Tibial nerve (tissue), 4 donors: ENCODE measurements at places on chromosomes 2 and 18. TPM values are rescaled to one million over a fixed set of nuclear protein-coding genes. Genes with fewer than 3 reads are reported as not detected.
A peak's percentile ranks its signal among the peaks of the same experiment; 100 is the strongest.

GRCh38 chr2:1830936-1831619 is 86.8 kb upstream of the PXDN start:
- H3K36me3 ChIP-seq = no peaks in the 10 kb centered on the region
- no peak overlapping the region for H3K27ac ChIP-seq
- DNase-seq = no peak
- H3K27me3 ChIP-seq = no peaks in the 10 kb centered on the region
- no peak overlapping the region for H3K4me3 ChIP-seq

- peaks cover 95% of the 10 kb centered on the region for H3K27me3 ChIP-seq
- no peaks in the 10 kb centered on the region for H3K4me1 ChIP-seq
- no peak overlapping the region for H3K27ac ChIP-seq
- no peak for DNase-seq
- H3K4me3 ChIP-seq = no peak overlapping the region
- H3K36me3 ChIP-seq = no peaks in the 10 kb centered on the region
These were observed 4.8 kb downstream of the SOX11 start for GRCh38 chr2:5696945-5697521.

DNA sequence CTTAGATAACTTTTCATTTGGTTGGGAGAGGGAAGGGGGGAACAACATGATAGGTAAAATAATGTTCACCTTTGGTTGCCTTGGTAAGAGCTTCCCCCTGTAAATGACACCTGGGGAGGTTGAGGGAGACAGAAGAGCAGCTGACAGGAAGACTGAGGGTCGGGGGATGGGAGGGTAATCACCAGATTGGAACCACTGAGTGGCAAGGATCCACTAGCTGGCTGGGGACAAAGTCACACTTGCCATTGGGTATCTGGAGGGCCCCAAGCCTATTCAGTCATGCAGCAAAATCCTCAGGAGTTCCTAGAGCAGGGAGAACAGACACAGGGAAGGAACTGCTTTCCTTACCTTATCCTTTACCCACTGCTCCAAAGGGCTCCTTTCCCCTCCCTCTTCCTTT is 84.3 kb downstream of the MAPK4 start:
- no peaks in the 10 kb centered on the region for H3K4me1 ChIP-seq
- H3K27me3 ChIP-seq = no peaks in the 10 kb centered on the region
- no peaks in the 10 kb centered on the region for H3K36me3 ChIP-seq
- H3K4me3 ChIP-seq = no peak overlapping the region
- DNase-seq = no peak
- no peak overlapping the region for H3K27ac ChIP-seq

DNA sequence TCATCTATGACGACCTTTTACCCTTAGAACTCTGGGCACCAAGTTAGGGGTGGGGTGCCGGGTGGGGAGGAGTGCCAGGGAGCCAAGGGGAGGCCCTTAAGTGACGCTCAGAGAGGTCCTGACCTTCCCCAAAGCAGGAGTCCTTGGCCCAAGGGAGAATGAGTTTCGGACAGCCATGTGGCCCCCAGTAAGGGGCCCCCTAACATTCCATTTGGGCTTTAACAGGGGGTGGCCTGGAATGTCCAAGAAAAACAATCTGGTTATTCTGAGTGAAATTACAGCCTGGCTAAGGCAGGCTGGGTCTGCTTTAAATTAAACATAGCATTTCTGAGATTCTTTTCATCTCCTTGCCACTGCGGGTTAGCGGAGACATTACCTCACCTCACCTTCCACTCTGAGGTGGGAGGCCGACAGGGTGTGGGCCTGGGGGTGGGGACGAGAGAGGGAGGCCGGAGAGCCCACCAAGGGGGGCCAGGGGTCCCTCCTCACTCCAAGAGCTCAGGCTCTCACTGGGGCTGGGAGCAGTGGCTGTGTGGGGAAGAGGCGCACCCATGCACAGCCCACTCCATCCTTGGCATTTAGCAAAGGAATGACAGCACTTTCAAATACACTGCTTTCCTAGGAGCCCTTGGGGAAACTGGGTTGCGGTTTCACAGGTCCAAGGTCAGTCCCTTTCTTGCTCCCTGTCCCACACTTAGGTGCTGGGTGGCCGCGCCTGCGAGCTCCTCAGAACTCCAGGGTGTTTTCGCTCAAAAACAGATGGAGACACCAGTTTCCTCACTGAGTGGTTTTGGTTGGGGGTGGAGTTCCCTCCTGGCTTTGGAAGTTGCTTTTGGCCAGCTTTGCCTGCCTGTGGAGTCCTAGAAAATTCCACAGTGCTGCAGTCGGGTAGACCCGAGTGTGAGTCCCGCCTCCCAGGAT is 107.4 kb downstream of the POLR1A start:
- no peaks in the 10 kb centered on the region for H3K27me3 ChIP-seq
- peaks cover 3% of the 10 kb centered on the region for H3K4me1 ChIP-seq
- H3K27ac ChIP-seq = peak overlapping the region; percentile 82
- H3K4me3 ChIP-seq = no peak overlapping the region

GRCh38 chr2:204049635-204050034 is 113.1 kb downstream of the ICOS start:
- no peak overlapping the region for H3K4me3 ChIP-seq
- H3K27ac ChIP-seq = no peak overlapping the region
- no peaks in the 10 kb centered on the region for H3K36me3 ChIP-seq
- DNase-seq = no peak

- H3K4me3 ChIP-seq = no peak overlapping the region
- H3K27me3 ChIP-seq = peaks cover 13% of the 10 kb centered on the region
- no peaks in the 10 kb centered on the region for H3K4me1 ChIP-seq
These were observed 27.4 kb upstream of the MC5R start for GRCh38 chr18:13796515-13796914.

GRCh38 chr18:77108001-77108692 is 24.4 kb downstream of the MBP start:
- H3K27ac ChIP-seq = peak overlapping the region; percentile 72
- H3K36me3 ChIP-seq = no peaks in the 10 kb centered on the region
- no peak overlapping the region for H3K4me3 ChIP-seq
- H3K27me3 ChIP-seq = no peaks in the 10 kb centered on the region

DNA sequence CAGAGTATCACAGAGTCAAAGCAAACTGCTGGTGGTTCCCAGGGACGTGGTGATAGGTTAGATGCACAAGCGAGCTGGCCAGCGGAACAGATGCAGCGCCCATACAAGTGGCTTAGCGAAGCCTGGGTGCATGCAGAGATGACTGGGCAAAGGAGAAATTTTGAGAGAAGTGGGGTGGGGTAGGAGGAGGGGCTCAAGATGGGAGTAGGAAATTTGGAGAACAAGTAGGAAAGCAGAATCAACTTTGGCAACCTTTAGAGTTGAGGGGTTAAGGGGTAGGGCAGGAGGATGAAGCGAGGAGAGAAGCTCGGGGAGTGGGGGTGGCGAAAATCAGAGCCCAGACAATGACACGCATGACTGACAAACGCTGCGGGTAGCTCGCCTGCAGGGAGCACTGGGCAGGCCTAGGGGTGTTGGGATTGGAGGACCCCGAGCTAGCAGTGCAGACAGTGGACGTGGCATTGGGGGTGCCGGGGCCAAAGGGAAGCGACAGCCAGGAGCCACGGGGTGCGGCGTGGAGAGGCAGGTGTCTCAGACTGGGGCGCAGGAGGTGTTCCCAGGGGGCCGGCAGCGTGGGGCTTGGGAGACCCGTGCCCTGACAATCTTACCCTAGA is 431 bp downstream of the FAM98A start:
- no peaks in the 10 kb centered on the region for H3K27me3 ChIP-seq
- peaks cover 12% of the 10 kb centered on the region for H3K4me1 ChIP-seq
- H3K36me3 ChIP-seq = no peaks in the 10 kb centered on the region
- peak overlapping the region; percentile 98 for H3K4me3 ChIP-seq
- no peak for DNase-seq

DNA sequence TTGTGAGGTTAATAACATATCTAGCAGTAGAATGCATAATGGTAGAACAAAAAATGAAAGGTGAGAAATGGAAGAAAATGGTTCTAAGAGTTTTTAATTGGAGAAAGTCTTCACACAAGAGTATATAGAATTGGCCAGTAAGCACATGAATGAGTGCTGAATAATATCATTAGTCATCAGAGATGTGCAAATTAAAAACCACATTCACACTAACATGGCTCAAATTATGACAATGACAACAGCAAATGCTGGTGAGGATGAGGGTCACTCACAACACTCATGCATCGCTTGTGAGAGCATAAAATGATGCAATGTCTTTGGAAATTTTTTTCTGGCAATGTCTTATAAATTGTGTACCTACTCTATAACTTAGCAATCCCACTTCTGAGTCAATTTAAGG is 1355.4 kb upstream of the ACVR2A start:
- no peaks in the 10 kb centered on the region for H3K27me3 ChIP-seq
- H3K27ac ChIP-seq = no peak overlapping the region
- no peak overlapping the region for H3K4me3 ChIP-seq
- H3K36me3 ChIP-seq = no peaks in the 10 kb centered on the region
- DNase-seq = no peak

DNA sequence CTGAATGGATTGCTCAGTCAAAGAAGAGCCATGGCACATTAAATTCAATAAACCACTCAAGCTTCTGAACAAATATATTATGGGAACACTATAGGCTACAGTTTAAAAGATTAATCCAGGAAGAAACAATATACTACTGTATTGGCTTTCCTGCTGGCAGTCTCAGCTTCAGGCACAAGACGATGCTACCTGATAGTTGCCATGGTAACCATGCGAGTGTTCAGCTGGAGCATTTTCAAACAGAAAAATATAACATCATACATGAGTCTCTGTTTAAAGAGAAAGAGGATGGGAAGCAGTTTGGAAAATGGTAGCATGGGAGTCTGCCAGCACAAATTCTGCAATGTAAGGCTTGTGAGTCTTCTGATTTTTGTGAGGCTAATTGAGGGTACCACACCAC is 65.9 kb upstream of the CPO start:
- no peak overlapping the region for H3K27ac ChIP-seq
- no peaks in the 10 kb centered on the region for H3K4me1 ChIP-seq
- no peak for DNase-seq
- no peaks in the 10 kb centered on the region for H3K36me3 ChIP-seq
- H3K27me3 ChIP-seq = no peaks in the 10 kb centered on the region
- H3K4me3 ChIP-seq = no peak overlapping the region

DNA sequence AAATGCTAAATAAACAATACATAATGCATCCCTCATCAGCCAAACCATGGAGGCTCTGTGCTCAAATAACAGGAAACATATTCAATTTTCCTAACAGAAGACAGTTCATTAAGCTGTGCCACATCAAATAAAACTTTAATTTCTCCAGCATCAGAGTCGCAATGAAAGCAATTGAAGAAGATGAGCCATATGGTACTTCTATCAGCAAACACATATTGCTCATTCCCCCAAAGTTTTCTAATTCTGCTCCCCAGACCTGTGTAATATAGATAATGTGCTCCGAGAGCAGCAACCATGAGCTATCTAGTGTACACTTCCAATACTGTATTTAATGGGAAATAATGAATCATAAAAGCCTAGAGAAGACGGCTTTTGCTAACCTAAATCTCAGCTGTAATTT is 263.2 kb downstream of the MEIS1 start:
- H3K4me1 ChIP-seq = no peaks in the 10 kb centered on the region
- H3K27ac ChIP-seq = no peak overlapping the region
- H3K27me3 ChIP-seq = no peaks in the 10 kb centered on the region

DNA sequence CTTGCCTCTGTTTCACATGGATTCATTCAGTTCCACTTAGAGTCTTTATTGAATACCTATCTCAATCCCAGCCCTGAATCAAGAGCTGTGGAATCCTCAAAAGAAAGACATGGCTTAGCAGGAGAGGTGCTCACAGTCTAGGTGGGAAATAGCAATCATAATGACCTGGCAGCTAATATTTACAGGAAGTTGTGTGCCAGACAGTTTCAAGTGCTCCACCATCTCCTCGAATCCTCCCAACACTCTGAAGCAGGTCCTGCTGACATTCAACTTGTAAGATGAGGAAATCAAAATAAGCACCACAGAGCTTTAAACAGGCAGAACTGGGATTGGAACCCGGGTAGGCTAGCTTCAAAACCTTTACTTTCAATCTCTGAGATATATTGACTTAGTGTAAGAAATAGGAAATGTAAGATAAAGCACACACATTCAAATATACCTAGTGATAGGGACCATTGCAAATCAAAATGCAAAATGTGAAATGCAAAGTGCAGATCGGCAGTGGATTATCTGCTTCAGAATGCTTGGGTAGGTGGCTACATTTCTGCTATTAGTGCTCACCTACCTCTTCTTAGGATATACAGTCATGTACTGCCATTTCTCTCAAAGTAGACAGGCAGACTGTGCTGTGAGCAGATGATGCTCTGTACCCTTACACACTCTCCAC is 182.0 kb downstream of the PRKCE start:
- H3K4me1 ChIP-seq = peaks cover 6% of the 10 kb centered on the region
- no peak for DNase-seq
- H3K36me3 ChIP-seq = no peaks in the 10 kb centered on the region
- no peak overlapping the region for H3K4me3 ChIP-seq

DNA sequence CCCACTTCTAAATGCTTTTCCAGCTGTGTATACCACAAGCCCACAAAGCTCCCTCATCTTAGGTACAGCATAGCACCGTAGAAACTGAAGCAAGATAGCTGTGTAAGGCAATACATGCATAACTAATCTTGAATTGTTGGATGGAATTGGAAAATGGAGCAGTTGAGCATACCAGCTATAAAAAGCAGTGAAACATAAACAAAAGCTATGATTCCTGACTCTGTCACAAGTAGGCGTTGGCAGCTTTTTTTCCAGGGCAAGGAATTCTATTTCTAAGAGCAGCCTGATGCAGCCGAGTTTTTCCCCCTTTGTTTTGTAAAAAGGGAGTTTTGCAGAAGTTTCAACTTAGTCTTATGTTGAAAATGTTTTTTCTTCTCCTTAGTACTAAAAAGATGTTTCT is 32.4 kb downstream of the MOGAT1 start:
- no peak overlapping the region for H3K27ac ChIP-seq
- H3K4me1 ChIP-seq = no peaks in the 10 kb centered on the region
- DNase-seq = no peak
- no peak overlapping the region for H3K4me3 ChIP-seq
- H3K36me3 ChIP-seq = no peaks in the 10 kb centered on the region

DNA sequence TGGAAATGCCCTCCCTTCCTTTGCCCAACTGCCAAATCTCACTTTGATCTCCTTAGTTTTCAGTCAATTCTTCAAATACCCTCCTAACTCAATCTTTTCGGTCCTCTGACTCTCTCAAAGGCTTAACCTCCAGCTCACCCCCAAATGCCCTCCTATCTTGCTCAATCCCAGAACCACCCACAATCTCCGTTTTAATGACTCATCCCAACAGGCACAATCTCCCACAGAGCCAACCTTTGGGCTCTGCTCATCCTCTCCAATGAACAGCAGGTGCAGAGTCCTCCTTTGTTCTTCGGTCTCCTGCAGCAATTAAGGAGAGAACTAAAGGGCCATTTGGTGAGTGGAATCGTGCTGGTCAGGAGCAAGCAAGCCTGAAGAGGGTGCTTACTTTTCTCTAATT is 366.1 kb upstream of the CRIM1 start:
- DNase-seq = no peak
- peak overlapping the region; percentile 8 for H3K27ac ChIP-seq
- no peaks in the 10 kb centered on the region for H3K4me1 ChIP-seq
- H3K27me3 ChIP-seq = no peaks in the 10 kb centered on the region
- H3K36me3 ChIP-seq = no peaks in the 10 kb centered on the region

SERPINB3 gene
- total RNA-seq = not detected

AFTPH gene
- total RNA-seq = 34.1 TPM

GRHL1 gene
- total RNA-seq = 4.2 TPM

TGFA gene
- total RNA-seq = 12.6 TPM

BBS5 gene
- 19.9 TPM for total RNA-seq

HAAO gene
- total RNA-seq = 5.9 TPM

ZCCHC2 gene
- 32.4 TPM for total RNA-seq

COL6A3 gene
- 465 TPM for total RNA-seq

CPSF3 gene
- total RNA-seq = 18.6 TPM

MC2R gene
- not detected for total RNA-seq

GALNT5 gene
- total RNA-seq = 0.98 TPM

NAGK gene
- total RNA-seq = 40.6 TPM

CCDC121 gene
- total RNA-seq = 5.2 TPM

PAX3 gene
- not detected for total RNA-seq

UPP2 gene
- total RNA-seq = not detected

GAREM2 gene
- 1.5 TPM for total RNA-seq
